ENCODE measurements at places on chromosomes 3 and 15.
A peak's percentile ranks its signal among the peaks of the same experiment; 100 is the strongest.

- DNase-seq, result peak; percentile 16
Measured at GRCh38 chr3:146783446-146783845, 178.3 kb upstream of the PLSCR5 start.

DNA sequence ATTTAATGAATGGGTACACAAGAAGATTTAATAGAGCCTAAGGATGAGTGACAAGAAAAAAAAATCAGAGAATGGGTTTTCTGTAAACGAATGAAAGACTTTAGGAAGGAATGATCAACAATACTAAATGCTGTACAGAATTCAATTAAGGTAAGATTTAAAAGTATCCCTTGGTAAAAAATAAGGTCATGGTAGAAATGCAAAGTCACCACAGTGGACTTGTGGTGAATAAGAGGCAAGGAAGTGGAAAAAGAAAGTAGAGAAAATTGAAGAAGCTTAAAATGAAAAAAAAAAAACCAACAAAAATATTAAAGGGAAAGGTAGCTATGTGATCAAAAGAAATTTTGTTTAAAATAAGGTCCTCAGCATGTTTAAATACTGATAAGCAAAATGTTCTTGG is 82.4 kb downstream of the PLSCR2 start:
- no peak for DNase-seq

GRCh38 chr3:71050538-71051258 is 532.8 kb downstream of the FOXP1 start:
- DNase-seq, result peak; percentile 40

GRCh38 chr3:132695422-132695821 is 26.8 kb downstream of the NPHP3 start:
- peak; percentile 3 for DNase-seq

Data from stromal cell of bone marrow (primary cell).